ENCODE measurements at places on chromosomes 7 and 10.
A peak's percentile ranks its signal among the peaks of the same experiment; 100 is the strongest.

GRCh38 chr7:116929914-116930913 is 23.1 kb upstream of the ST7 start:
- DNase-seq: peak; percentile 84

- peak; percentile 58 for DNase-seq
Measured at GRCh38 chr7:51160990-51161615, 155.5 kb downstream of the COBL start.

GRCh38 chr7:47803846-47804245 is 144.4 kb downstream of the PKD1L1 start:
- DNase-seq: no peak

DNA sequence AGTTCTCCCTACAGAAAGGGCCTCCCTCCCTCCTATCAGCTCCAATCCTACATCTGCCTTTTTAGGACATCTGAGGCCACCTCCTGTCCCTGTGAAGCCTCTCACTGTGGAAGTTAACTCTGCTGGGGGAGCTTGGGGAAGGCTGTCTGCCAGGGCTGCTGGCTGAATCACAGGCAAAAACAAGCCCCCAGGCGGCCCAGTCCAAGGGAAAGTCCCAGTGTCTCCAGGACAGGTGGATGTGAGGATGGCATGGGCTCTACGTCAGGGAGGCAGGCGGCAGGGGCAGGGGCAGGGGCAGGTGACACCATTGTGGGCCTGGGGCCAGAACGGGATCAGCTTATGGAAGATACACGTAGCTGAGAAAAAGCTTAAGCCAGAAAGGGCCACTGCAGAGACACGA is 240.2 kb downstream of the MAD1L1 start:
- no peak for DNase-seq

DNA sequence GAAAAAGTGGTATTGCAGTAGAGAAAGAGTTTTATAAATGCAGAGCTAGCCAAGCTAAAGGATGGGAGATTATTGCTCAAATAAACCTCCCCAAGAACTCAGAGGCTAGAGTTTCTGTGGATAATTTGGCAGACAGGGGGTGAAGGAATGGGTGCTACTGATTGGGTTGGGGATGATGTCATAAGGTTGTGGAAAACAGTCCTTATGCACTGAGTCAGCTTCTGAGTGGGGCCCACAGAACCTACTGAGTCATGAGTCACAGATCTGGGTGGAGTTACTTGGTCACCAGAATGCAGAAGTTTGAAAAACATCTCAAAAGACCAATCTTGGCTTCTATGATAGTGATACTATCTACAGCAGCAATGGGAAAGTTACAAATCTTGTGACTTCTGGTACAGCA is 1146.7 kb downstream of the TYW1 start:
- no peak for DNase-seq

DNA sequence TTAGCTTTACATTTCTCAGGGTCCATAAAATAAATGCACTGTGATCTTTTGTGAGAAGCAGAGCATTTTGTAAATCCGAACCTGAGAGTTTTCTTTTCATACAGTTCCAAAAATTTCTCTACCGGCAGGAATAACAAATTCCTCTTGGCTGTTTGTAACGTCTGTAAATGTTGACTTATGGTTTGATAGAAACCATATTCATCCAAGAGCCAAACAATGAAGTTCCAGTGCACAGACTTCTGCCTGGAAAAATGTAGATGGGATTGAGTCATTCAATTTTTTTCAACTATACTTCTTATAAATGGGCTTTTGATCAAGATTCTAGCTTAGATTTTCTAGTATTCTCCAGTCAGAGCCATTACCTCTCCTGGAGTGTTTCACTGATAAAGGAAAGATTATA is 530.6 kb downstream of the TFEC start:
- DNase-seq: no peak

GRCh38 chr10:114802177-114802576 is 19.4 kb upstream of the FHIP2A start:
- DNase-seq: no peak

- no peak for DNase-seq
Measured at GRCh38 chr10:113058523-113059370, 108.7 kb downstream of the TCF7L2 start.

All from tibial artery (tissue), 4 donors.